ENCODE measurements at places on chromosomes 2 and 18.

DNA sequence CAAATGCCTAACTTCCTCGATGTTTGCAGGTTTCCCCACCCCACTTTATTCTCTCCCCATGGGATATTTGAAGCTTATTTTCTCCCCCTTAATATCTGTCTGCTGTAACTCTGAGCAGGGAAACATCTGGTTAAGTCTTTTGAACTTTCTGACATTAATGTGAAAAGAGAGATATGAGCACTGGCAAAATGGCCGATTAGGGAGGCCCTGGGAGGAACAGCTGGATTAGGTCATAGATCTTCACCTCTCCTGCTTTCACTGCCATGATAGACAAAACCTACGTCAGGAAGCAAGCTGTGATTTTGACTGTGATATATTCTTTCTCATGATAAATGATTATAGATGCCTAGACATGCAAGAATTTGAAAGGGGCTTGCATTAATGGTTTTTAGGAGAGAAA, 43.6 kb downstream of the LYPD6B start:
- no peak for DNase-seq

DNA sequence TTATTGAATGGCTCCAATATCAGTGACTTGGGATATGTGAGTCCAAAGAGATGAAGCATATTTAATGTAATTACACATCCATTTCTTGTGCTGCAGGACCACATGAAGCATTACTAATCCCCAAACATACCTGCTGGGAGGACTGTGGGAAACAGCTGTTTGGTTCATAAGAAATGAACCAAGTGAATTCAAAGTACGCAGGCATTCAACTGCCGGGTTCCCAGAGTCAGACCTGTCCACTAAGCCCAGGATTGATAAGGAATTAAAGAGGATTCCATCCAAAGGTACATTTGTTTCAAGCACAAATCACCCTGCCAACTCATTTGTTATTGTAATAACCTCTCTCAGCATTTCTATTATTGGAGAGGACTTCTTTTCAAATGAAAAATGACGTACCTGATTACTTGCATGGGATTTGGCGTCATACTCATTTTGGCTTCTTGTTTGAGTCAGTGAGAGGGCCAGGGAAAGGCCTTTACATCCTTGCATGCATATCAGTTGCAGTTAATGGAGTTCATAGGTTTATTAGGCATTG, 230.7 kb downstream of the TXNL1 start:
- no peak for DNase-seq

GRCh38 chr2:75622500-75622899, 24.1 kb upstream of the MRPL19 start:
- DNase-seq, result no peak

DNA sequence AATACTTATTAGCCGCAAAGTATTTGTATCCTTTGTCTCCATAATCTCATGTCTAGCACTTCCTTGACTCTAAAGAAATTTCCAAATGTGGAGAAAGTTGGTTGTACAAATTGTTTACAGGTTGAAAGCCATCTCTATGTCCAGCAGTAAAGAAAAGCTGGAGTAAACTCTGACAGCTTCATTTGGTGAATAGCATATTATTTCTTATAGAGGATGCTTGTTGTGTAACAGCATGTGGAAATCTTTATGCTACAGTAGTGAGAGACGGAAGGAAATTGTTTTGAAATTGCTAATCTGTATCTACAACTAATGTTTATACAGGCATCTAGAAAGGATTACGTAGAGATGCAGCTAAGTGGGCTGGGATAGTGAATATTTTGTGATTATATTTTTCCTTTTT, 78.5 kb downstream of the UGGT1 start:
- DNase-seq, result no peak

- no peak for DNase-seq
Measured at GRCh38 chr2:38959466-38959865, 69.8 kb downstream of the ARHGEF33 start.

DNA sequence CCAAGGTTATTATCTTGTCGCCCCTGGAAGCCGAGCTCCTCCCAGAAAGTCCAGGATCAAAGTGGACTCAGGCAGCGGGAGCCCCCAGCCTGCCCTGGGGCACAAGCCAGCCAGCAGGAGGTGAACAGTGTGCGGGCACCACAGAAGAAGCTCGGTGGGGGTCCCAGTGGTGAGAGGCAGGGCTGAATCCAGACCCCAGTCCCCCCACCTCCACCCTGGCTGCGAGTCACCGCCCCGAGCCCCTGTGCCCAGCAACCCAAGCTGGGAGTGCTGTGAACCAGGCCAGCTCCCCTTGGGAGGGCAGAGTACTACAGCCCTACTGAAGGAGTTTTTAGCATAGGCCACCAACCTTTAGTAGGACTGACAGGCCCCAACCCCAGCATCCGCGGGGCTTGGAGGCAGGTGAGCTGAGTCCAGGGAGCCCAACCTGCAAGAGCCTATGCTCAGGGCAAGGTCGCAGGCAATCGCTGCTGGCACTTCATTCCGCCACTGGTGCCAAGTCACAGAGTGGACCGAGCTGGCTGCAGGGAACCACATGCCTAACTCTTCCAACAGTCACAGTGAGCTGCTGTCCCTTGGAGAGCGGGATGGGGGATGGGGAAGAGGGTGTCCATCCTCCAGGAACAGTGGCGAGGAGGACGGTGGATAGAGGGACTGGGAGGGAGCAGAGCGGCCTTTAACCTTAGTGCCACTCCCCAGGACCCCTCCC, 3.0 kb downstream of the PIEZO2 start:
- no peak for DNase-seq

DNA sequence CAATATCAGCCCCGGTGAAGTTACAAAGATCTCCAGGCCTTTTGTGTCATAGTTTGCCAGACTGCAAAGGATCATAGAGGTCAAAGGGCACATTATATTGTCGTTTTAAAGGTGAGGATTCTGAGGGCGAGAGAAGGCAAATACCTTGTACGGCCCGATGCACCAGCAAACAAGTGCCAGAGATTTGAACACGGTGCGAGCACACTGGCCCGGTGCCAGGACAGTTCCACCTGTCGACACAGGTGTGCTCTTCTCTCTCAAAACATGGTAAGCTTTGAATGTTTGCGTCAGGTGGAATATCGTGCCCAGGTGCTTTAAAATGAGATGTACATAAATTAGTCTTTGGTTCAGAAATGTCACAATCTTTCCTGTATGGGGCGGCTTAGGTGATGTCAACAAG, 776.1 kb upstream of the ID2 start:
- no peak for DNase-seq

GRCh38 chr2:173357346-173357745, 2.7 kb downstream of the CDCA7 start:
- no peak for DNase-seq

- no peak for DNase-seq
Measured at GRCh38 chr2:200300065-200300464, 6.4 kb upstream of the SPATS2L start.

GRCh38 chr2:3044587-3045317, 332.9 kb downstream of the EIPR1 start:
- no peak for DNase-seq

DNA sequence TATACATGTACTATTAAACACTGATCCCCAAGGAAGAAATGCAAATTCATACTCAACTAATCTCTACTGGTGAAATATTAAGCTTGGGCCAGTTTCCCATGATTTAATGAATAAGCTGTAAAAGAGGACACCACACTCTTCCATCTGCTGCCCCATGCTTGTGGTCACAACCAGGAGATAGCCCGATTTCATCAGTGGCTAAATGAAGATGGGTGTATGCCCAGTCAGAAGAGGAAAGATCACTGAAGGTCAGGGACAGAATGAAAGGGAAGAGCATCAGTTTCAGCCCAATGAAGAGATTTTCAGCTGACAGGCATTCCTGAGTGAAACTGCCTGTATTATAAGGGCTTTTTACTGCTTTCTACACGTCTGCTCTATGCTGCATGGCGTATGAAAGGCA, 103.5 kb downstream of the KCNS3 start:
- no peak for DNase-seq

GRCh38 chr2:31430439-31431165, 16.1 kb upstream of the XDH start:
- no peak for DNase-seq

- DNase-seq, result no peak
Measured at GRCh38 chr2:239040152-239040761, 192.4 kb downstream of the TWIST2 start.

GRCh38 chr2:138279871-138280270, 221.7 kb upstream of the SPOPL start:
- DNase-seq, result no peak

DNA sequence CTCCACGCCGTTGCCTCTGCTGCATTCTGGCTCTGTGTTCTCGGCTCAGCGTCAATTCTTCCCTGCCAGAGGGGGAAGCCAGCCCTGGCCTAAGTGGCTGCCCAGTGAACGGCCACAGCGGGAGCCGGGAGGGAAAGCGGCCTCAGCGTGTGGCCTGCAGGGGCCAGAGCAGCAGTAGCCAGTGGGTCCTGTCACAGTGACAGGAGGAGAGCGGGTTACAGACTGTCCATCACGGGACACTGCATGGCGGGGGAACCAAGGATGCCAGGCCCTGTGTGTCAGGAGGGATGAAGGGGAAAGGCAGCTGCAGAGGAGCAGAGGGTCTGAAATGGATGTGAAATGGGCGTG, 39.7 kb downstream of the PDIA6 start:
- DNase-seq, result no peak

- DNase-seq, result no peak
Measured at GRCh38 chr18:76932026-76932819, 109.9 kb downstream of the ZNF236 start.

GRCh38 chr2:230877759-230878598, 13.2 kb downstream of the ITM2C start:
- no peak for DNase-seq

- DNase-seq, result no peak
Measured at GRCh38 chr2:44614940-44615339, 253.2 kb downstream of the CAMKMT start.

GRCh38 chr2:23618794-23619530, 234.0 kb downstream of the KLHL29 start:
- no peak for DNase-seq

DNA sequence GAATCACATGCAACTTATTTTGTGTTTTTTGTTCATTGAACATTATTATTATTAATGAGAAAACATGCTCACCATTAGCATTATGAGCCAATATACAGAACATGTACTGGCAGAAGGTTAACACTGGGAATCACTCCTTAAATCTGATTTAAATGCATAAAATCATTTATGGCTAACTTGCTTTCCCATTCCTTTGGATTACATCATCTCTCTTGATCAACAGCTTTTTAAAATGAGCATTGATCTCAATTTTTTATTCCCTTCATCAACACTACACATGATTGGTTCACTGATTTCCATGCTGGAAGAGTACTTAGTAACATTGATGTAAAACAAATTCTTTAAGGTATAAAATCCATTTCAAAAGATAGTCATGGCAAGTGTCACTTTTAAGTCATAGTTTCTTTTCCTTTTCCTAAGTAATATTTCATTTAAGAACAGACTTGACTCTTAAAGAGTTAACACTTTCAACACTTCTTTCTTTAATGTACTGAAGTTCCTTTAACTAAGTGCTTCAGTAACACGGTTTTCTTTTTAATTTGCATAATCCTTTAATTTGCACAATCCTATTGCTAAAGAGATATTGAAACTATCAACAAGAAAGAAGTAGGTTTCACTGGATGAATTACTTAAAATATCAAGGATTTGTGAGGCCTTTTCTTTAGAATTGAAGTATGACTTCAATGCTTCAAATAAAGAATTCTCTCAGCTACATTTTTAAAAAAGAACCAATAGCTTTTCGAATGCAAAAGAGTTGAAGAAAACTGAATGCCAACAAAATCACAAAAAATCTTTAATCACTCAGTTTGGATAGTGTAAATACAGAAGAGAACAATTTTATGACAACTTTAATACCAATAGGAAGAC, 24.9 kb upstream of the BUB1 start:
- no peak for DNase-seq

GRCh38 chr18:40186677-40187076, 1768.4 kb upstream of the PIK3C3 start:
- no peak for DNase-seq

GRCh38 chr2:30206461-30207430, 24.6 kb upstream of the LBH start:
- DNase-seq, result no peak

DNA sequence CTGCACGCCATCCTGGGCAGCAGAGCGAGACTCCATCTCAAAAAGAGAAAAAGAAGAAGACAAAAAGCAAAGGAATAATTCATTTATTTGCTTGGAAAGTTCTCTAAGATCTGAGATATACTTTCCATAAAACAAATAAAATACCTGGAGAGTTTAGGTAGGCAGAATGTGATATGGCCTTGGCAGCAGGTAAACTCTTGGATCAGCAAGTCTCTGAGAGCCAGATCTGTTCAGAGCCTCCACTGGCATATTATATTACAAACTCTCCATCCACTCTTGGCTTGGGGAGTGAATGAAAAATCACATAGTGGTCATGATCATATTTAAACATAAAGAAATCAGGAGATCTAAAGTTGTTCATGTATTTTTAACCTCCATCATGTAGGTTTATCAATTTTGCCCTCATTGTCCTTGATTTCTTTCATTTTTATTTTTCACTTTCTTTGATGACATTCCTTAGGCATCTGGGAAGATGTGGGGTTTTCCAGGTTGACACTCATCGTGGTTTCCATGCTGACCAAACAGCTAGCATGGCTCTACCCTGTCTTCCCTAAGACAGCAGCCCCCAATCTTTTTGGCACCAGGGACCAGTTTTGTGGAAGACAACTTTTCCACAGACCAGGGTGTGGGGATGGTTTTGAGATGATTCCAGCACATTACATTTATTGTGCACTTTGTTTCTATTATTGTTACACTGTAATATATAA, 10.2 kb downstream of the LRRFIP1 start:
- no peak for DNase-seq

DNA sequence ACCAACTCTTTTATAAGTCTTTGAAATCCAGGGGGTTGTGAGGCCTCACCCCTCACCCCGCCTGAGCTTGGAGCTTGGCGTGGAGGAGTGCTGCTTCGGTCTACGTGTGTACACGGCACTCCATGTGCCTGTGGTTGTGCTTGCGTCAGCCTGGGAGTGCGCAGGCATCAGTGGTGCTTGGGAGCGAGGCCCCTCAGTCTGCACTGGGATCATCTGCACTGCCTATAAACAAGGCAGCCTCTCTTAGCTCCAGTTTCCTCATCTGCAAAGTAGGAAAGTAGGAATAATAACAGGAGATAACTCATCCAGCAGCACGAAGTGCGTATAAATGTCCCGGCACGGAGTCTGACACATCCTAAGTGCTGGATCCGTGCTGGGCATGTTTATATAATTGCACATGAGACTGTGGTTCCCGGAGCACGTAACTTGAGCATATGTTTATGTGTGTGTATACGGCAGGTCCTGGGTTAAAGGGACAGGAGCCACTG, 1.2 kb downstream of the GYPC start:
- peak; percentile 65 for DNase-seq

Data from fibroblast of skin of left biceps (primary cell).